GM20000 (cell line): ENCODE measurements at places on chromosomes 13 and 19.

GRCh38 chr13:108427355-108427754 lies 157.8 kb downstream of the TNFSF13B start:
- no peak for DNase-seq

GRCh38 chr13:95707035-95707434 lies 30.1 kb downstream of the DNAJC3 start:
- DNase-seq, result no peak

GRCh38 chr19:42244347-42245220 lies 2.2 kb upstream of the GSK3A start:
- DNase-seq, result peak; percentile 89

DNA sequence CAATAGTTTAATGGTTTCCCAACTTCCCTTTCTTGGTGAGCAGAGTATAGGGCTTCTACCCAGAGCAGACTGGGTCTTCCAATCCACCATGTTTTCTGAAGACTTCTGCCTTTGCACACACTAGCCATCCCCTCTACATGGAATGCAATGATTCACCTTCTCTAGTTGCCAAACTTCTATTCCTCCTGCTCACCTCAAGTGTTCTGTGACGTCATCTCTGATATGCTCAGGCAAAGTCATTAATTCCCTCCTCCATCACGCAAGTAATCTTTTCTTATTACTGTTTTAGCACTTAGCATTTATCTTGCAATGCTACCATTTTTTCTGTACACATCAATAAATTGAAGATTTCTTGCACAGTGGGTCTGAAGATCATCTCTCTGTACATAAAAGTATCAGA lies 174.2 kb downstream of the RBM26 start:
- DNase-seq, result no peak

GRCh38 chr13:100876044-100876403 lies 201.4 kb upstream of the TMTC4 start:
- no peak for DNase-seq

DNA sequence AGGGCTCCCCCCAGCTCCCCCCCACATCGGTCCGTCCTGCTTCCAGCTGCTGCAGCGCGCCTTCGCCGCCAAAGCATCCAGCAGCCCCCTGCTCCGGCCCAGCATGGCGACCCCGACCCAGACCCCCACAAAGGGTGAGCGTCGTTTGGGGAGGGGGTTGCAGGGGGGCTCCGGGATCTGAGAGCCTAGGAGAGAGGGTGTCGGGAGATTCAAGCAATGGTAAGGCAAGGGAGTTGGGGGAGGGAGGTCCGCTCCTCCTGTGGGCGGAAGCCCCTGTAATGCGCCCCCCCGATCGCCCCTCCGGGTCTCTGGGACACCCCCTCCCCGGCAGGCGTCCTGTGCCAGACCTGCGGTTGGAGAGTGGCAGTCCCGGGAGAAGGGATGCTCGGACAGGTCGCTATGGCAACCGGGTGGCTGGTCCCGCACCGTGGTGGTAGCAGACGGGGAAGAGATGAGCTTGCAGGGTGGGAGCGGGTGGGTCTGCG lies at the start of gene FXYD7:
FXYD7 (plus strand) TSS at position 25 of the 485 bp plus-strand sequence; CDS start at position 104, 79 bp downstream.
- DNase-seq, result no peak

GRCh38 chr19:58097781-58098681 lies at the start of gene ZSCAN18:
Gene ZSCAN18 (minus strand): TSS chr19:58098231. CDS start chr19:58090267, 7,964 bp downstream.
- DNase-seq, result peak; percentile 94

DNA sequence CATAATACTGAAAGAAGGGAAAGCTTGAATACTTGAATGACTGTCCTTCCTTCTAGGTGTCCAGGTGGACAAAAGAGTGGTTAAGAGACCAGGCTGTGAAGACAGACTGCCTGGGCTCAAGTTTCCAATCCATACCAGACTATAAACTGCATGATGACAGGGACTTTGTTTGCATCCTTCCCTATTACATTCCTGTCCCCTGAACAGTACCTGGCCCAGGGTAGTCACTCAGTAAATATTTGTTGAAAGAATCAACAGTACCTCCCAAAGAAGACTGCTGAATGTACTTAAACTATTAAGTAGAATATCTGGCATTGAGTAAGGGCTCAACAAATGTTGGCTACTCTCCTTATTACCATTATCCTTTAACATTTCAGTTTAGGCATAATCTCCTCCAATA lies 29.7 kb downstream of the MIPEP start:
- no peak for DNase-seq

GRCh38 chr19:13768510-13768909 lies 4.2 kb downstream of the MRI1 start:
- no peak for DNase-seq

DNA sequence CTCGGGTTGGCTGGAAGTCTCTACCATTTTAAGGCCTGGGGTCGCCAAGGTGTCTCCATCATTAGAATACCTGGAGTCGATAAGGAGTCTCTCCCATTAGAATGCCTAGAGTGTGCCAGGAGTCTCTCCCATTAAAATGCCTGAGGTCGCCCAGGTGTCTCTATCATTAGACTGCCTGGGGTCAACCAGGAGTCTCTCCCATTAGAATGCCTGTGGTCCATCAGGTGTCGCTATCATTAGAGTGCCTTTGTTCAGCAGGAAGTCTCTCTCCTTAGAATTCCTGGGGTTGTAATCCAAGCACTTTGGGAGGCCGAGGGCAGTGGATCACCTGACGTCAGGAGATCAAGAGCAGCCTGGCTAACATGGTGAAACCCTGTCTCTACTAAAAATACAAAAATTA lies 1533.0 kb downstream of the UQCRFS1 start:
- no peak for DNase-seq

DNA sequence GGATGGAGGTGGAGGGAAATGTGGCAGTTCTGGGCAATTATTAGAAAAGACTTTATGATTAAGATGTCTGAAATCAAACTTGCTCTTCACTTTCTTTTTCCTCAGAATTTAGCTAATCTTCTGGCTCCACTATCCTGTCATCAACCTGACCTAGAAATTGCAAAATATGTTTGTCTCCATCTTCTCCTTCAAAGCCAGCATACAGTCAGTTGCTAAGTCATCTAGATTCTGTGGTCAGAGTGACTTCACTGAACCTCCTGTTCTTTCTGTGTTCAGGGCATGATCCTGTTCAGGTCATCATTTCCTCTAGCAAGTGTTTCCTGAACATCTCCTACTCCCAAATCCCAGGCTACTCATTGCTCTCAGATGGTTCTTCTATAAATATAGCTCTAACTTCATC lies 10.8 kb upstream of the CCNA1 start:
- no peak for DNase-seq

GRCh38 chr19:17244618-17245534 lies 843 bp downstream of the NR2F6 start:
- no peak for DNase-seq

GRCh38 chr19:6610934-6611852 lies 20.2 kb upstream of the CD70 start:
- no peak for DNase-seq

DNA sequence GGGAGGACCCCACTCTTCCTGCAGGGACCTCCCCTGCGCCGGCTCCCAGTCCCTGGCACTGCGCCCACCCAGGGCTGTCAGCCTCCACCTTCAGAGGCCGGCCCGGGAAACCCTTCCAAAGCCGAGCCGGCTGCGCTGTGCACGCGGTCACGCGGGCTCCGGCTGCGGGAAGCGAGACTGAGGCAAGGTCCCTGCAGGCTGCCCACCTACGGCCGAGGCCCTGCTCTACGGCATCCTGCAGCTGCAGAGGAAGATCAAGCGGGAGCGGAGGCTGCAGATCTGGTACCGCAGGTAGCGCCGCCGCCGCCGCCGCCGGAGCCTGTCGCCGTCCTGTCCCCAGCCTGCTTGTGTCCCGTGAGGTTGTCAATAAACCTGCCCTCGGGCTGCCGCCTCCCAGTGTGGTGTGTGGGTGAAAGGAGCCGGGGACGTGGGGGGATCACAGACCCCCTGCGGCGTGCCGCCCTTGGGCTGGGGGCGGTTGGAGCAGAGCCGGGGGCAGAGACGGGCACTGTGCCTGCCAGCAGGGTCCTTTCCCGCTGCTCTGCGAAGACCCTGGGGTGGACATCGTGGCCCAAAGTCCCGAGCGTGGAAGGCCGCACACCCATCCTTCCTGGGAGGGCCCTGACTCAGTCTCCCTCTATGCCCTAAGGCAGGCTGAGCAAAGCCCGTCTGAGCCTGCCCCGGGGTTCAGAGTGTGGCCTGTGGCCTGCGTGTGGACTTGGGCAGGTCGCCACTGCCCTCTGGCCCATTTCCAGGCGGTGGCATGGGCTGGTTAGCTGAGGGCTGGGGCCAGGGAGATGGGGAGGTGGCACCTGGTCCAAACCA lies 5.9 kb downstream of the GAMT start:
- no peak for DNase-seq

- no peak for DNase-seq
Measured at GRCh38 chr19:18972301-18972811, 31.3 kb upstream of the HOMER3 start.

GRCh38 chr13:40982772-40983171 lies 36.3 kb downstream of the ELF1 start:
- peak; percentile 52 for DNase-seq

DNA sequence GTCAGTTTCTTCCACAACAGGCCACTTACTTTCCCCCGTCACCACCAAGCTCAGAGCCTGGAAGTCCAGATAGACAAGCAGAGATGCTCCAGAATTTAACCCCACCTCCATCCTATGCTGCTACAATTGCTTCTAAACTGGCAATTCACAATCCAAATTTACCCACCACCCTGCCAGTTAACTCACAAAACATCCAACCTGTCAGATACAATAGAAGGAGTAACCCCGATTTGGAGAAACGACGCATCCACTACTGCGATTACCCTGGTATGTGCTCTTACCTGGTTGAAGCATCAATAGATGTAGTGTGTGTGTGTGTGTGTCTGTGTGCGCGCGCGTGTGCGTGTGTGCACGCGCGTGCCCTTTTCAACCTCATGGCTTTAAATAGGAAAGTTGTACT lies 3.7 kb downstream of the KLF5 start:
- no peak for DNase-seq

DNA sequence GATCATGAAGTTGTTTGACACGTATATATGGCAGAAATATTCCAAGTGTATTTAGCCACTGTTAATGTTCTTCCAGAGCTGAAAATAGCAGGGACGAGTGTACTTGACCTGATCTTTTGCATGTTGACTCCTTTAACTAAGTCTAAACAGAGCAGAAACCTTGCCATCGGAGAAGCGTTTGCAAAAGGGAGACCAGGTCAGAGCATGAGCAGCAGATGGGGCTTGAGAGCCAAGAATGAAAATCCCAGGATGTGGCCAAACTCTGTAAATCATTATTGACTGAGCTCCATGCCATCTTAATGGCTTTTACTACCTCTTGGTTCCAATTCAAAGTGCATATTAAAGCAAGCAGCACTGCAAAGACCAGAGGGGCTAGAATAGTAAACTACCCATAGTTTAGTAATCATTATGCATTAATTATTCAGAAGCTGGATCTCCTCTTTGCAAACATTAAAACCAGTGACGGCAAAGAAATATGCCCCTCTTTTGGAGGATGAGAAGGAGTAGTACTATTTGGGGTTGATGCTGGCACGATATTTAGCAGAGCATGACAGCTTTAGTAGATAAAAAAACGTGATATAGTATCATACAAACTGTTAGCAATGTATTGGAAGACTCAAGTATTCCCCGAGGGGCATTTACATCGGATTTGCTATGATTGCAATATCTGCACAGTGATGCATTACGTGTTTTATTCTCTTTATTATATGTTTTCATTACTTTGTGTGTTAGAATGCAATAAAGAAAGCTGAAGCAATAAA lies 55.7 kb downstream of the FAM216B start:
- no peak for DNase-seq

DNA sequence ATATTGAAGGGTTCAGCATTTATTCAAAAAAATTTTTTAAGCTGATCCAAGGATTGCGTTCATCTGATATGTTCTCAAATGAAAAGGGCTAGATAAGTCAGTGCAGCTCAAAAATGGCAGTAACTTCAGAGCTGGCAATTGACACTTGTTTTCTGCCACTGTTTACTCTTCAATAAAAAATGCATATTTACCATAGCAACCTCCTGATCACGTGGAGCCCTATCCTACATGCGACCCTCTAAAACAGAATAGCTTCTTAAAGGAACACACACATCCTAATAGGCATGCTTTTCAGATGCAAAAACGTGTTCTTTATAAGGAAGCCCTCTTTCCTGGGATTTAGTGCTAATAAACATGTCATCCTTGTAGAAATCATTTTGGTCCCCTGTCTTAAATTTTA lies 150.2 kb downstream of the ZNF536 start:
- DNase-seq, result no peak

GRCh38 chr19:751501-752341 lies 809 bp downstream of the MISP start:
- no peak for DNase-seq

DNA sequence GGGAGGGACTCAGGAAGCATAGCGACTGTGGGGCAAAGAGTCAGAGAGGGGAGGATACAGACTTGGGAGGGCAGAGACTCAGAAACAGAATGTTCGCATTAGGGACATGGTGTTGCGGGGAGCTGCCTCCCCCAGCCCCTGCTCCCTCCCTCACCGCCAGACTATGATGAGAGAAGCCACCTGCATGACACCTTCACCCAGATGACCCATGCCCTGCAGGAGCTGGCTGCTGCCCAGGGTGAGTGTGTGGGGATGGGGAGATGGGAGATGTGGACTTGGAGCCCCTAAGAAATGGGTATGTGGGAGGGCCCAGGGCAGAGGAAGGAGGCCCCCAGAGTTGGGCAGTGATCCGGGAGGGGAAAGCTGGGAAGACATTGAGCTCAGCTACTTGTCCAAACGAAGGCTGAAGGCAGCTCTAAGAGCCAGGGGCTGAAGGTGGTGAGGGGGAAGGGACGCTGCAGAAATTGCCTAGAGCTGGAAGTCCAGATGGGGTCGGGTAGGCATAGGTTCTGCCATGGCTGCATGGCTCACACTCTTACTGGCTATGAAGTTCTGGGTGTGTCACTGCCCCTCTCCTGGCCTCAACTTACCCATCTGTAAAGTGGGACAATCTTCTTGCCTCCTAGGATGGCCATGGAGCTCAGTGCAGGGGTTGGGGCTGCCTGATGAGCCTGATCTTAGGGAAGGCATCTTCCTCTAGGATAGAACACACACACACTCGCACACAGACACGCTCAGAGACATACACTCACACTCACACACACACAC lies 1.4 kb downstream of the SPACA6 start:
- peak; percentile 9 for DNase-seq

DNA sequence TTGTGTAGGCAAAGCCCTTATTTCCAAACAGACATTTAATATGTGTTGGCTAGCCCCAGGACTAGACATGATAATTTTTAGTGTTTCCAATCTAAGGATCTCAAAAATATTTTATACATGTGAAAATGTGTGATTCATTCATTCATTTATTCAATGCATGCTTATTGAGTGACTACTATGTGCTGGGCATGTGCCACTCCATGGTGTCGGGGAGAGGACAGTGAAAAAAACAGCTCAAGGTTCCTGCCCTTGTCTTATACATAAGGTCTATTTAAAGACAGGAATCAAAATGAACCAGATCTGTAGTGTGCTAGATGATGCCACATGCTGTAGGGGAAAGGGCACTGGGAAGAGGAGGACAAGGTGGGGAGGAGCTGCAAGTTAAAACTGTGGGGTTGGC lies 36.5 kb downstream of the GJA3 start:
- DNase-seq, result no peak
